ENCODE measurements at places on chromosomes 16 and 17.

DNA sequence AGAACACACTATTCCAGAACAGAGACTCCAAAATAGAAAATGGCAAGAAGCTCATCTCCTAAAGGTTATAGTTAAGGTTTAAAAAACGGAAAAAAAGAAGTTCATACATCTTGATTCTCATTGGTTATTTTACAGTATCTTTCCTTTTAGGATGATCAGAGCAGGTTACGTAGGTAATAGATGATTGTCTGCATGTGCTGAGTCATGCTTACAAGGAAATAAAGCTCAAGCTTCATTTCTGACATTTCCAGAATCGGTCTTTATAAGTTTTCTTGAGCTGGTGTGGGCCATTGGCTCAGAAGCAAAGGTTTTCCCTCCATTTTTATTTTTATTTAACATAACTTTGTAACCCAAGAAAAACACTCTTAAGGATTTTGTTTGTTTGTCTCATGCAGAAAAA lies 1030.3 kb upstream of the CDH8 start:
- no peak for DNase-seq

GRCh38 chr16:79532785-79533184 lies 67.8 kb downstream of the MAF start:
- peak; percentile 77 for DNase-seq

- DNase-seq, result peak; percentile 88
Observed at GRCh38 chr16:67428146-67428731, 2.7 kb upstream of the HSD11B2 start.

- peak; percentile 68 for DNase-seq
Observed at GRCh38 chr16:66517586-66518263, 32.2 kb downstream of the TK2 start.

Measured in psoas muscle (tissue), 8 donors.